ENCODE measurements at places on chromosomes 16 and 17.

DNA sequence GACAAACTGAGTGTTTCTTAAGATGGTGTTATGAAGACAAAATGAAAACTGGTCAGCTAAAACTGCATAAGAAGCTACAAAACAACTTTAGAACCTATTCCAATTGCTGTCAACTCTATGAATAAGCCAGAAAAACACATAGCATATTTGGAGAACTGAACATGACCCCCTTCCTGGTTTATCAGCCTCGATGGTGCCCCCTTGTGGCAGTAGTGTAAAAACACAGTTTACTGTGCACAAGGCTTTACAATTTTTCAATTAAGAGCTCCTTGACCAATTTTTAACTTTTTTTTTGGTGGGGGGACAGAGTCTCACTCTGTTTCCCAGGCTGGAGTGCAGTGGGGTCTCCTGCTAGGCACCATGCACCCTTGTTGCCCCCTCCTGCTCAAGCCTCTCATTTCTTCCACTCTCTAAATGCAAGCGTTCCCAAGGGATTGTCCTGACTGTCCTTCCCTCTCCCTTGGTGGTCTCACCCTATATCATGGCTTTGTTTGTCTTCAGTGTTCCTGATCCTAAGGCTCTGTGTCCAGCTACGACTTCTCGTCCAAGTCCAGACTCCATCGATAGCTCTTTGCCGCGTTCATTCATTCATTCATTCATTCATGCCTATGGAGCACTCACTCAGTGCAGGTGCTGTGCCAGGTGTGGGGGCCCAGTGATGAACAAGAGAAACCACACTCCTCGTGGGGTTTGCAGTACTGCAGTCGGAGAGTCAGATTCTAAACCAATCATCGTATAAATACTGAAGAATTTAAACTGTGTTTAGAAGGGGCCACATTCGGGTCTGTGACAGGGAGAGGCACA lies 7.5 kb downstream of the EIF1 start:
- DNase-seq: peak; percentile 54

DNA sequence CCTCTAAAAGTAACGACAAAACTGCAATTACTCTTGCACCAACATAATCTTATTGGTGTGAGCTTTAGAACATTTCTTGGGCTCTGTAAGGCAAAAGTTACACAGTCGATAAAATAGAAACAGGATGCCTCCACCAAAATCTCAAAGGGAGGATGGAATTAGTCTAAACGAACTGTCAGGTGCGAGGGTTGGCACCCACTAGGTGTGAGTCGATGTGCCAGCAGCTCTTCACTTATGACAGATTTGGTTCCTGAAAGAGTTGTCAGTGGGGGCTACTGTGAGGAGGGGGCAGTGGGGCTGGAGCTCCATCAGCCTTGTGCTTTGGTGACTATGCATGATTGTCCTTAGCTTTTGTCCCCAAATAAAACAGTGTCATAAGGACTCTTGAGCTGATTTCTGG lies 422.9 kb downstream of the TMEM114 start:
- no peak for DNase-seq

- DNase-seq: no peak
Measured at GRCh38 chr16:1494129-1494640, 1.0 kb downstream of the TELO2 start.

DNA sequence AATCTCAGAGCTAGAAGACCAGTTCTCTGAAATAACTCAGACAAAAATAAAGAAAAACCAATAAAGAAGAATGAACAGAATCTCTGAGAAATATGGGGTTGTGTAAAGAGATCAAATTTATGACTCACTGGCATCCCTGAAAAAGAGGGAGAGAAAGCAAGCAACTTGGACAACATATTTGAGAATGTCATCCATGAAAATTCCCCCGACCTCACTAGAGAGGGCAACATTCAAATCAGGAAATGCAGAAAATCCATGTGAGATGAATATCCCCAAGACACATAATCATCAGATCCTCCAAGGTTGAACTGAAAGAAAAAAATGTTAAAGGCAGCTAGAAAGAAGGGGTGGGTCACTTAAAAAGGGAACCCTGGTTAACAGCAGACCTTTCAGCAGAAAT lies 32.1 kb downstream of the TANC2 start:
- no peak for DNase-seq

DNA sequence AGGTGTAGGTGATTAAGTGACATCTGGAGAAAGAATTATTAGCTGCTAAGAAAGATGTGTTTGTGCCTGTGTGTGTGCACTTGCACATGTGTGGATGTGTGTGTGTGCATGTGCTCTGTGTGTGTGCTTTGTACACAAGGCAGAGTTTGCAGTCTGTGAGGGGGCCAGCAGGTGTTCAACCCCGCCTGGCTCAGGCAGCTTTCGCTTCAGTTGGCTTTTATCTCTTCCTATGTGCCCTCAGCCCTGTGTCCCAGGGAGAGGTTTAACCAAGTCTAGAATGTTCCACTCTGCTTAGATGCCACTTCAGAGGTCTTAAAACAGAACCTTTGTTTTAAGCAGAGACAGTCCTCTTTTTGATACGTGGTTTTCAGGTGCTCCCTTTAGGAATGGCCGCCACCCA lies 58.8 kb downstream of the CDH13 start:
- no peak for DNase-seq

DNA sequence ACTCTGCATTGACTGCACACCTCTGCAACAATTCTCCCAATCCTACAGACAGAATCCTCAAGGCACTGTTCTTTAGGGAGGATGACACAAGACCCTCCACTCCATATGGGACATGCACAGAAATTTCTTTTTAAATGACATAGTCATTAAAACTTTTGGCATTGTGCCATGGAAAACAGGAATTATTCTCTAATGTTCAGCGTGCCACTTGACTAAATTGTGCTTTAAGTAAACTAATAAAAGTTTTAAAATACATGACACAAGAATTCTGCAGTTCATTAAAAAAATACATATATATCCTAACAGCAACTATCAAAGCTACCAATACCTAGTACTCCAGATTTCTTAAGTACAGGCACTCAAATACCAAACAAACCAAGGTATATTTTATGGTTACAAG lies 16.0 kb downstream of the CEP112 start:
- DNase-seq: no peak

DNA sequence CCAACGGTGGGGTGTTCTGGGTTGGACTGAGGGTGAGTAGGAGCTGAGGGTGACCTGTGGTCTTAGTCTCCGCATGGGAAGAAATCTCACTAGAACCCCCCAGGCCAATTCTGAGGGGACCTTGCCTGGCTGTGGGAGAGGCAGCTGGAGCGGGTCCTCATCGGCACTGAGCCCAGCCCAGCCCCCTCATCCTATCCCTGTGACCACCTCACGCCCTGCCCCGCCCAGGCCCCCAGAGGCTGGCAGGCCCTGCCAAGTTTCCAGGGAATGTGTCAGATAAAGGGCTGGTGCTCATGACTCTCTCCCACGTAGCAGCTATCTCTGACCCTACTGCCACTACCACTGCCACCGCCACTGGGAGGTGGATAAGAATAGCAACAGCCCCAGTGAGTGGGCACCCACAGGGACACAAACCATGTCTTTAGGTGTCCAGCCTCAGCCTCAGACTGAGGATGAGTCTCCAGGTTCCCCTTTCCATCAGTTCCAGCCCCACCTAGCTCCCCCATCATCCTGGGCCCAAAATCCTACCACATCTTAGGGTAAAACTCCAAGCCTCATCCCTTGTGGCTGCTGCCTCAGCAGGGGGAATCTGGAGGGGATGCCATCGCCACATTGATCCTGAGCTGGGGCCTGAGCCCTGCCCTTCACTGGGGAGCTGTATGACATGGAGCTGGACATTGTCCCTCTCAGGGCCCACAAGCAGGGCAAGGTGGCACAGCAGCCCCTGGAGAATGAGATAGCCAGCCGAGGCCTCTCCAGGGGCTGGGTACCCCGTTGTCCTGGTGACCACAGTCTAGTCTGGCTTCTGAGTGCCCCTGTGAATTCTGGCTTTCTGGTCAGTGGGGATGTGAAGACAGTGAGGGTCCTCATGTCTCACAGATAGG lies 14.9 kb downstream of the CDH16 start:
- DNase-seq: no peak

GRCh38 chr16:54521327-54521726 lies 234.7 kb upstream of the IRX3 start:
- DNase-seq: no peak

DNA sequence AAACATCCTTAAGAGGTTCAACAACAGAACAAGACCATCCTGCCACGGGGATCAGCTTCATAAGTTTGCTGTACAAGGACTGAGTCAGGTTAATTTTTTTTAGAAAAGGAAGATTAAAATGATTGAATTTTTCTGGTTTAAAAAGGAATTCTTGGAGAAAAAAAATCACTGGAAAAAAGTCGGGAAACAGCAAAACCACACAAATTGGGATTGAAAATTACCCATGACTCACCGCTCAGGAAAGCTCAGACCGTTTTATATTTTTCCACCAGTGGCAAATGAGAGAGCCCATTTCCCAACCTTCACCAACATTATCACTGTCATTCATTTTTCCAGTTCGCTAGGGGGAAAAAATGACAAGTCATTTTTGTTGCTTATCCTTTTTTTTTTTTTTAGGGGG lies 46.6 kb downstream of the MRM3 start:
- DNase-seq: no peak

- no peak for DNase-seq
Measured at GRCh38 chr17:40063187-40063771, 514 bp downstream of the THRA start.

DNA sequence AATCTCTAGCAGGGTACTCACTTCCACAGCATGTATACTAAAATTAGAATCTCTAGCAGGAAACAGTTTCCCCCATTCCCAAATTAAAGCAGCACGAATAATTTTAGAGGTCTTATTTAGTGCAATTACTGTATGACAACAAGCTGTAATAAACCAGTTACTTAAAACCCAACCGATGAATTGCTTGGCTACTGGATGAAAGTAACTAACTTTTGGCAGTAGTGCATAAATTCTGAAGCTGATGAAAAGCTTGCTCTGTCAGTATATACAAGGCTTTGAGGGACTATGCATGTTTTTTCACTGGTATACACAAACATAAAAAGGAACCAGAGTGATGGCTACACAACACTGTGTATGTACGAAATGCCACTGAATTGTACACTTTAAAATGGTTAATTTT lies 89.4 kb downstream of the CFDP1 start:
- DNase-seq: no peak

- no peak for DNase-seq
Measured at GRCh38 chr16:17744921-17745572, 274.3 kb upstream of the XYLT1 start.

- DNase-seq: no peak
Measured at GRCh38 chr17:8014558-8014850, 12.1 kb downstream of the GUCY2D start.

DNA sequence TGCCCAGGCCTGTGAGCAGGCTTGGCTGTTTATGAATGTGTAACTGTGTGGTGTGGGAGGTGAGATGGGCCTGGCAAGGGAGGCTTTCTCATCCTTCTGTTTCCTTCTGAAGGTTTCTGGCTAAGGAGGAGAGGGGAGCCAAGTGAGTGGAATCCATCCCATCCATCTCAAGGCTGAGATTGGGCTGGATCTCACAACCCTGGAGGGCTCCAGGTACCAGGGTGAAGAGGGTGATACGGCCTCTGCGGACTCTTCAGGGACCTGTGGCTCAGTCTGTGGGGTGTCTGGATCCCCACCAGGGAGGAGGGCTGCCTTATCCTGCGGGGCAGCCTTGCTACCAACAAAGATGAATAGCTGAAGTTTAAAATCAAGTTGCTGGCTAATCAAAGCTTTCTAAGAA lies 7.0 kb downstream of the ZNF629 start:
- DNase-seq: no peak

DNA sequence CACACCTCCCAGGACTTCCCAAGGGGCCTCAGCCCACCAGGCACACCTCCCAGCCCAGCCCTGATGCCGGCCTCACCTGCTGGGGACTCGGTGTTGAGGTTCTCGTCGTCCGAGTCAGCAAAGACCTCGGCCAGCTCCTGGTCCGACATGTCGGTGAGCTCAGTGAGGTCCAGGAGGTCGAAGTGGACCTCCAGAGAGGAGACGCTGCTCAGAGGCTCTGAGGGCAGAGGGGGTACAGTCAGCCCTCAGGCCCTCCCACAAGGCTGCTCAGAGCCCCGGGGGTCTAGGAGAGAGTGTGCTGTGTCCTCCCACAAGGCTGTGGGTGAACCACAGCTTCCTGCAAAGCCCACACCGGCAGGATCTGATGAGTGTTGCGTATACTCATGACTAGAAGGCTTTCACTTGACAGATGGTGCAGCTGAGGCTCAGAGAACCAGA lies 10.5 kb downstream of the DBNDD1 start:
- DNase-seq: peak; percentile 25

DNA sequence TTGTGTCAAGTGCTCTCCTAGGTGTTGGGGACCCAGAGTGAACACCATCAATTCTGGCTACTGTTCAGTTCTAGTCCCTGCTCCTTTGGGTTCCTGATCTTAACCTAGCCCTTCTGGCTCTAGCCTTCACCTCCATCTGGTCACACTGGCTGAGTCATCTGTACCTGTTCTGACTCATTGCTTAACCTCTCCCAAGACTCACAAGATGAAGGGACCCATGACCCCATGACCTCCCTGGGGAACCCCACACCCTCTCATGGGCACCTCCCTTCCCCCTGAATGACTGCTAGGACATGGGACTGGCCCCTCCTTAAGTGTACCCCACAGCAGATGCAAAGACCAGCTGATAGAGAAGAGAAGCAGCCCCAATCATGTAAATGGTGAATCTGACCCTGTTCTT lies 345.8 kb upstream of the CDH5 start:
- DNase-seq: no peak

GRCh38 chr17:48722915-48723422 lies at the start of gene PRAC2:
Gene PRAC2, plus strand, starts transcription at chr17:48723185. Its CDS starts 1,226 bp downstream, at chr17:48724411.
- no peak for DNase-seq

DNA sequence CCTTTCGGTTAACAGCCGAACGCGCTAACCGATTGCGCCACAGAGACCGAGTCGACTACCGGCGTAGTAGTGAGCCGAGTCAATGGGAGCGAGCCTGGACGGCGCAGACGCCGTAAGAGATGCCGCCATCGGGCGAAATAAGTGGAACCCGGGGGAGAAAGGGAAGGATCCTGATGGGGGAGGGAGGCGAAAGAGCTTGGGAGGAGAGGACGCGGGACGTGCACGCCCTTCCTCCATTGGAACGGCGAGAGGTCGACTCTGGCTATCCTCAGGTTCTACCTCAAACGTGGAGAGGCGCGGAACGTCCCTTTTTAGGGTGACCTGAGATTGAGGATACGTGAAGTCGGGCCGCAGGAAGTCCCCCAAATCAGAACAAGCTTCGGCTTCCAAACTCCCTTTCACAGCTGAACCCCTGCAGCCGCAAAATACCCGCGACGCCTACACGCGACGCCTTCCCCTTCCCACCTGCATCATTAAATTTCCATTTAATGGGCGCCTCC lies 683 bp upstream of the PSMB3 start:
- peak; percentile 78 for DNase-seq

GRCh38 chr16:24101431-24101830 lies 154.7 kb upstream of the CACNG3 start:
- no peak for DNase-seq
